ENCODE measurements at places on chromosomes 7 and 10.

- DNase-seq, result no peak
Measured at GRCh38 chr10:28903736-28904135, 226.4 kb downstream of the BAMBI start.

DNA sequence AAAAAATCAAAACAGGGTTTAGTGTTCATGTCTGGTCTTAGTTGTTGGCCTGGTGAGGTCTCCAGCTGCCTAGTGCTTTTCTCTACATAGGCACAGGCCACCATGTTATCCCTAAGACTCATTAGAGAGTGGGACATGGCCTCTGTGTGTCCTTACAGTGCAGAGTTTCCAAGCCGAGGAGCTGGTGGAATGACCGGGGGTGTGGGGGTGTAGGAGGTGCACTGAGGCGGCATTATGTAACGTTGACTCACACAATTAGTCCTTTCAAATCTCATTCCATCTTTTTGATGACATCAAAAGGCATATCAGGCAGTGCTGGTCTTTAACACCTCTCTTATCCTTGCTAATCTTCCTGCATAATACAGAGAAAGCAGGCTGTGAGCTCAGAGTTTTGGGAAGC is 71.3 kb downstream of the MTPN start:
- no peak for DNase-seq

DNA sequence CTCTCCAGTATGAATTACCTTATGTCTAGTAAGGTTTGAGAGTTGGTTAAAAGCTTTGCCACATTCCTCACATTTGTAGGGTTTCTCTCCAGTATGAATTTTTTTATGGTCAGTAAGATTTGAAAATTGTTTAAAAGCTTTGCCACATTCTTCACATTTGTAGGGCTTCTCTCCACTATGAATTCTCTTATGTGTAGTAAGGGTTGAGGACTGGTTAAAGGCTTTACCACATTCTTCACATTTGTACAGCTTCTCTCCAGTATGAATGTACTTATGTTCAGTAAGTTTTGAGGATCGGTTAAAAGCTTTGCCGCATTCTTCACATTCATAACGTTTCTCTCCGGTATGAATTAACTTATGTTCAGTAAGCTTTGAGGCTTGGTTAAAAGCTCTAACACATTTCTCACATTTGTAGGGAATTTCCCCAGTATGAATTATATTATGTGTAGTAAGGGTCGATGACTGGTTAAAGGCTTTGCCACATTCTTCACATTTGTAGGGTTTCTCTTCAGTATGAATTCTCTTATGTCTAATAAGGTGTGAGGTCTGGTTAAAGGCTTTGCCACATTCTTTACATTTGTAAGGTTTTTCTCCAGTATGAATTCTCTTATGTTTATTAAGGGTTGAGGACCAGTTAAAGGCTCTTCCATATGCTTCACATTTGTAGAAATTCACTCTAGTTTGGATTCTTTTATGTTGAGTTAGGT is 12.2 kb downstream of the ZNF117 start:
- DNase-seq, result no peak

DNA sequence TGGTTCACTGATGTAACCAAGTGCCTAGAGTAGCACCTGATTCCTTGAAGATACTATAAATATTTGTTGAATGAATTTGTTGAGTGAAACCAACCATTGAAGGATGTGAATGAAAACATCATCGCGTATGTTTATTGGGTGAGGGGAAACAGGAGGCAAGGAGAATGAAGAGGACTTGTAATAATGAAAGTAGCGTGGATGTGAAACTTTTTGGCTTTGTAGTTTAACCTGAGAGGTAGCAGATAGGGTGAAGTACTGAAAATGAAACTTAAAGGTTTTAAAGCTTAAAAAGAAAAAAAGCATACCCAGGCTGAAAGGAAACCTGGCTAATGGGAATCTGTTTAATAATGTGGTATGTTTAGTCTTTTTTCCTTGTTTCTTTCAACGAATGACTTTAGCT is 5.2 kb downstream of the CCNY start:
- DNase-seq, result no peak

DNA sequence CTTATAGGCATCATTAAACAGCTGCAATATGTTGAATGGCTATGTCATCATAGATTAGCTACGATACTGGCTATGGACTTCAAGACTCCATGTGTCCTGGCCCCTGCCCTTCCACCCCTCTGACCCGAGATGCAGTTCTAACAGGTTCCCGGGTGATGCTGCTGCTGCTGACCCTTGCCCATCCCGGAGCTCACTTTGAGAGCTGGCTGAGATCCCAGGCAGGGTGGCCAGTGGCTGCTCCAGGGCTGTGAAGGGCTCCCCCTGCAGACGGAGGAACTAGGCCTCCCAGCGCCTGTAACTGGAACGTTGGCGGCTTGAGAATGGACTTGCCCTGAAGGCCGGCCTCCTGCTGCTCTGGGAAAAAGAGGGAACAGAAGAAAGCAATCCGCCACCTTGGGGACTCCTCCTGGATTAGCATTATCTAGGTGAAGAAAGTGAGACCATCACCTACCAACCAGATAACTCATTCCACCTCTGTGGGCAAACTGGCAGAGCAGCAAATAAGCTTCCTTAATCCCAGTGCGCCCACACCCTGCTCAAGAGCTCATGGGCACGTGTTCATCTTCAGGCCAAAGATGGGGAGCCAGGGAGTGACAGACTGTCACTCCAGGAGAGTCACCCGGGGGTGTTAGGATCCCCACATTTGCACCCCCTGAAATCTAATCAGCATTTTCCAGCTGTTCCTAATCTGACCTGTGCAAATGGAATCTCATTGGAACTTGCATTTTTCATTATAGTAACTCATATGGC is 56.8 kb downstream of the PARP12 start:
- DNase-seq, result no peak

GRCh38 chr10:117972168-117972837 is 74.4 kb downstream of the RAB11FIP2 start:
- no peak for DNase-seq

DNA sequence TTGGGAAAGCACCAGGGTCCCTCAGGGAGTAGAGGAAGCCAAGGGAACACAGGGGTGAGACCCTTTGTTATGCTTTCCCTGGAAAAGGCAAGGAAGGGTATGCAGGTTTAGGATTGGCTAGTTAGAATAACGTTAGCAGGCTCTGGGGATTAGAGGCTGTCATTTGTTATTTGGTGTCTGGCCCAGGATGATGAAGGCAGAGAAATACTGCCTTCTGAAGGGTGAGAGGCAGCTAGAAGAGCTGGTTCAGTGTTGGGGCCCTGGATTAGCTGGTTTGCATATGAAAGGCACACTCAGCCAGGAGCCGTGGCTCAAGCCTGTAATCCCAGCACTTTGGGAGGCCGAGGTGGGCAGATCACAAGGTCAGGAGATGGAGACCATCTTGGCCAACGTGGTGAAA is 3.0 kb upstream of the PILRA start:
- DNase-seq, result peak; percentile 11

DNA sequence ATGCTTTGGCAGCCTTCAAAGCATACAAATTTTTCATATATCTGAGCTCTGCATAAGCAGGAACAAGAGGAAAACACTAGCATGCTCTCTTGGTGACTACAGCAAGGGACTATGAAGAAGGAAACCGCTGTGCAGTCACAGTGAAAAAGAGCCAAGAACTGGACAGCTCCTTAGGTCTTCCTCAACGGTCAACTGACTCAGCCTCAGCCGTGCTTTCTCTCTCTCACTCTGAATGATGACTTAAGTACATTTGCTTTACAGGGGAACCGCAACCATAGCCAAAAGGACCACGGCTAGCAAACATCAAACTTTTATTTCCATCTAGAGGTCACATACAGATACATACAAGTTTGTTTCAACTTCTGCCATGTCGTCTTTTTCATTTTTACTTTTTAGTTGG is 69.9 kb downstream of the HYCC1 start:
- no peak for DNase-seq

- no peak for DNase-seq
Measured at GRCh38 chr7:94250124-94250523, 144.6 kb upstream of the COL1A2 start.

DNA sequence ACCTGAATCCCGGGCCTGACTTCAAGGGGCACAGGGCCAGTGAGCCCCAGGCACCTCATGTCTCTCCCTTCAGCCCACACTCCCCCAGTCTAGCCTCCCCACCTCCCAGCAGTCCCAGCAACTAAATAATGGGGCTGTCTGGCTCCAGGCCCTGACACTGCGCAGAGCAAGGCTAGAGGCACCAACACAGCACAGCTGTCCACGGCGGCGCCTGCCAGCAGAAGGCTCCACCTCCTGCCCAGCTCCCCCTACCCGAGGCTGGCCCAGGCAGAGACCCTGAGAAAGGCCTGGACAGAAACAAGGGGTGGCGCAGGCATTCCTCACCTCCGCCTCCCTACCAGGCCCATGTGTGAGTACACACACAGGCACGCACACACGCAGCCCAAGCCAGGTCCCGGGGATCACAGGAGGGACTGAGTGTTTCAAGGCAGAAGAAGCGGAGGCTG is 6.1 kb downstream of the KCNH2 start:
- no peak for DNase-seq

GRCh38 chr10:76881477-76882220 is 756.0 kb downstream of the KCNMA1 start:
- DNase-seq, result no peak

GRCh38 chr7:100088621-100089457 is at the start of gene COPS6:
Gene COPS6 (plus strand): TSS chr7:100088969. CDS start chr7:100088991, 22 bp downstream.
- DNase-seq, result peak; percentile 78

GRCh38 chr7:32648408-32649156 is 153.3 kb downstream of the AVL9 start:
- DNase-seq, result no peak

- no peak for DNase-seq
Measured at GRCh38 chr7:28621369-28621841, 209.1 kb downstream of the CREB5 start.

- DNase-seq, result no peak
Measured at GRCh38 chr7:69418869-69419670, 179.2 kb upstream of the AUTS2 start.

GRCh38 chr7:157853789-157854065 is 516.9 kb downstream of the DNAJB6 start:
- DNase-seq, result no peak

DNA sequence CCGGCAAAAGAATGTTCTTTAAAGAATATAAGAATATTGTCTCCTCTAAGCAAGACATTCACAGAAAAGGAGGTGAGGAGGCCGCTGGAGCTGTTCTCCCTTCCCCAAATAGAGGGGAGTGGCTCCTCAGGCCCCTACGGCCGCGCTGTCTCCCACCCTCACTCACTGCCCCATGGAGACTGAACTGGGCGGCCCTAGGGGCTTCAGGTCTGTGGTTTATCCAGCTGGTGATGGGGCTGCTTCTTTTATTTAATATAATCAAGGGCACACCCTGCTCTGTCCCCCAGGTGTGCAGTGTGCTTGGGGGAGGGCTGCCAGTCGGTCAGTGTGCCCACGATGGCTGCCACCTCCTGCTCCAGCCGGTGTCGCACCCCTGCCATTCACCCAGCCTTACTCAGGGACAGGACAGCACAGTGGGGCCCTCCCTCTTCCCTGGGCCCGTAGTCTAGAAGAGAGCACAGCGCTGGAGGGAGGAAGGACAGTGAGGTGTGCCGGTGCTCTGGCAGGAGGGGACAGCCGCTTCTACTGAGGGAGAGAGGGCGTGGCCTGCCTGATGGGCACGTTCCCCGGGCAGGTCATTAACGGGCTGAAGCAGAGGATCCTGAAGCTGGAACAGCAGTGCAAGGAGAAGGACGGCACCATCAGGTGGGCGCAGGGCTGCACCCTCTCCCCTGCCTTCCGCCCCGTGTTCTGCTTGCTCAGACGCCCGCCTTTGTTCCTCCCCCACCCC is 23.4 kb downstream of the IQCE start:
- no peak for DNase-seq

- no peak for DNase-seq
Measured at GRCh38 chr7:80611779-80612178, 26.7 kb upstream of the CD36 start.

DNA sequence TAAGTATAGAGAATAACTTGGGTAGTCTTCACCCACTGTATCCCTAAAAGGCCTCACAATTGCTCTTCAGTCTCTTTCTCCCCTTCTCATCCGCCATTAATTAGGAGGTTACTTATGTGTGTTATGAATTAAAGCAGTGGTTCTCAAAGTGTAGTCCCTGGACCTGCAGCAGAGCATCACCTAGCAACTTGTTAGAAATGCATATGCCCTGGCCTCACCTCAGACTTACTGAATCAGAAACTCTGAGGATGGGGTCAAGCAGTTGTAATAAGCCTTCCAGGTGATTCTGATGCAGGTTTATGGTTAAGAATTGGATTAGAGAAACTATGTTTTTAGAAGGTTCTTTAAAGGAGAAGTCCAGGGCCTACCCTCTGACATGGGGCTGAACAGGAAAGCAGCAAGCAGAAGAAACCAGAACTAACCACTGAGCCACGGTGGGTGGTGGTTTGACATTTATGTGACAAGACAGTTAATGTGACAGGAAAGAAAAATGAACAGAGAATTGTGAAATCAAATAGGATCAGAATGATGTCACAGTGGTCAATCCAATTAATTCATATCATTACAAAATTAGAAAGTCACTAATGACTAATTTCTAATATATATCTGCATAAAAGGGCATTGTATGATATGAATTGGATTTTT is 37.6 kb downstream of the ENTPD1 start:
- peak; percentile 67 for DNase-seq

DNA sequence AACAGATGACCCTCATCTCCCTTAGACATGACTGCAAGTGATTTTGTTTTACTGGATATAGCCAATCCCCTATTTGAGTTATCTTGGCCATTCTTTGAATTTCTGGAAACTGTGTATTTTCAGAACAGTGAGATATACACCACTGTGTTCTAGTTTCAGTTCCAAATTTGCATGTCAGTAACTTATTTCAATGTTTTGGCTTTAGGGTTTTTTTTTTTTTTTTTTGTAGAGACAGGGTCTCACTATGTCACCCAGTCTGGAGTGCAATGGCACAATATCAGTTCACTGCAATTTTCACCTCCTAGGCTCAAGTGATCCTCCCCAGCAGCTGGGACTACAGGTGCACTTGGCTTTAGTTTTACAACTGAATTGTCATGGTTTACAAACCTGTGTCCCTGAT is 67.2 kb downstream of the ATAD1 start:
- no peak for DNase-seq

DNA sequence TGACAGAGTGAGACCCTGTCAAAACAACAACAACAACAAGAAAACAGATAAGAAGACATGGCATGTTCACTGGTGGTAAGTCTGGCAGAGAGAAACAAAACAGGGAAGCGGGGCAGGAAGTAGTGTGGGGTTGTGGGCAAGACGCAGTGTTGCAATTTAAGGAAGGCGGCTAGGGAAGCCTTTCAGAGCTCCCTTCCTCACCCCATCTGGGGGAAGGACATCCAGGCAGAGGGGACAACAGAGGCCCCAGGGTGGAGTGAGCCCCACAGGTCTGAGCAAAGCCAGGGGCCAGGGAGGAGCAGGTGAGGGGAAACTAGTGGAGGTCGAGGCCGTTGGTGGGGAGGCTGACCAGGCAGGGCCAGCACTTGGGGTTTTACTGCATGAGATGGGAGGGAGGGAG is 16.8 kb downstream of the LAT2 start:
- peak; percentile 42 for DNase-seq

DNA sequence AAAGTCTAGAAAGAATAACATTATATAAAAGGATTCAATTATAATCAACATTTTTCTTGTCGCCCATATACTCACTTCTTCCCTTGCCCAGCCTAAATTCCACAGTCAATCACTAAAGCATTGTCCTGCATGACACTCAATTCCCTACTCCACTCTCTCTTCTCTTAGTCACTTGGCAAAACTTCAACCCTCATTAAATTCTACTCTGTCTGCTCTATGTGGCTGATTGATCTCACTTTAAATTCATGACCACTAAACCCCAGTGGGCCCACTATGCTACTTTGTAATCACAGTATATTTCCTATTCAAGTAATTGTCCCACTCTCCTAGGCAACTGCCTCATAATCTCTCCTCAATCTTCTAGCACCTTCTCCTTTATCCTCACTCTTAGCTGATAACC is 54.1 kb downstream of the MTERF1 start:
- no peak for DNase-seq

Measured in CD4-positive, alpha-beta T cell treated with Interleukin-15 for 1 hour (primary cell).